ENCODE measurements at places on chromosomes 7 and 10.
A peak's percentile ranks its signal among the peaks of the same experiment; 100 is the strongest.

DNA sequence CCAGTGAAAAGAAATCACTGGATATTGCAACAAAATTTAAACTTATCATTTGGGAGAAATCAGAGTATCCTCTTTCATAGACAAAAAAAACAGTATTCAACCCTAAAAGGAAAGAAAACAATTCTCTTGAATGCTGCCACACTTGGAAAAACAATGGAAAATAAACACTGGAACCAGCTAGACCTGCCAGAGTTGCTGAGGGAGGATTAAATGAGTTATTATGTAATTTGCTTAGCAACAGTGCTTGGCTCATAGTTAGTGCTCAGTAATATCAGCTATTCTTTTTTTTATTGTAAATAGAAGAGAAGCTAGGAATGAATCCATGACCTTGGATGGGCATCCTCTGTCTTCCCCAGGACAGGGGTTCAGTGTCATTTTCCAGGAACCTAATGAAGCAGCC, 11.0 kb upstream of the ZNF273 start:
- no peak for DNase-seq

GRCh38 chr10:110498087-110498981, 627 bp downstream of the DUSP5 start:
- DNase-seq: no peak

DNA sequence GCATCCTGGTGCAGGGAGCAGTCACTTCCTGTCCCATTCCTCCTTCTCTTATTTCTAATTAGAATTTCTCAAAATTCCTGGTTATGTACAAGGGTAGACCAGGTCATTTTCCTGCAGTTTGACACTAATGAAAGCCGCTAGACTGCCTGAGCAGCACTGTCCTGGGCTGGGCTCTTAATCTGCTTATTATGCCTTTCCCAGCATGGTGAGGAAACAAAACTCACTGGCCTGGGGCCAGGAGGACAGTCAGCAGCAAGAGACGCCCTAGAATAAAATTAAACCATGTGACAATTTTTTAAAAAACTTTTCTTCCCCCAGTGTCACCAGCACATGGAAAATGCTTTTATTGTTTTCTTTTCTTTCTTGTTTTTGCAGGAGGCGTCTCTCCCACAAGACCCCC, 647.5 kb downstream of the TYW1 start:
- DNase-seq: no peak

DNA sequence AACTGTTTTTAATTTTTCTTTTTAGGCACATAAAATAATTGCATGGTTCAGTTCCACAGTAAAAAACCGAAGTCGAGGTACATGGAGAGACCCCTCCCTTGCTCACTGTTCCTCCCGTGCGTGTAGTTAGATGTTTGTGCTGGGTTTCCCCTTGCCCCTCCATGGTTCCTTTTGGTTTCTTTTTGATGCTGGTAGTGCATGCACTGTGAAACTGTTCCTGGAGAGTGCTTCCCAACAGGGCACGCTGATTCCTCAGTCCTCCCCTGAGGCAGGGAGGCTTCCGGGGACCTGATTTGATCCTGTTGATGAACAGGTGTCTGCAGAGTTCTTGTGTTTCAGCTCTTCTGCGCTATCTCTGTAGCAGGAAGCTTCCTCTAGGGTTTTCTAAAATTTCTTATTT, 69.5 kb downstream of the ADCY1 start:
- no peak for DNase-seq

DNA sequence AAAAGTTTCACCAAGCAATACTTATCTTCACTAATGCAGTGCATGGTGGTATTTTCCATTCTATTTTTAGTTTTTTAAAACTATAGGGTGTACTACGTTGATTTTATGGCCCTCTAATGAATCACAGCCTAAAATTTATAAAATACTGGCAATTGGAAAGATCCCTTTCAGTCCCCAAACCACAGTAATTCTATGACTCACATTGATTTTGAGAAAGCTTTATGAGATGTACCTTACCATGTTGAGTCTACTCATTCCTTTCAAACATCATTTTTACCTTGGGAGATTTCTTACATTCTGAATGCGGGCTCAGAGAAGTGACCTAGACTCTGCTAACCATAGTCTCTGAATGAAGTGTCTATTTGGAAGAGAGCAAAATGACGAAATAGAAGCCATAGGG, 141.6 kb downstream of the GPR85 start:
- DNase-seq: no peak

DNA sequence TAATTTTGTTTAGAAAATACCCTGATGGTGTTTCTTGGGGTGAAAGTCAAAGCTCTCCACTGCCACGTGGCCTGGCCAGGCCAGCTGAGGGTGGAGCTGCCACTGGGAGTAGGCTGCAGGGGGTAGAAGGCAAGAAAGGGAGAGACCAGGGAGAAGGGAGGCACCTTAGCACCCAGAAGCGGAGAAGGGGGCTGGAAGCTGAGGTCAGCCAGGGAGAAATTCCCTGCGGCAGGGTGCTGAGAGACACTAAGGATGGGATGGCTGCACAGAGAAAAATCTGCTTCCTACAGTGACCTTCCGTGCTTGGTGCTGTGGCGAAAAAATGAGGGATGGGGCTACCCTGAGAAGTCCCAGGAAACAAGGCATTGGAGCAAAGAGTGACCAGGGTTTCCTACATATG, 143.7 kb downstream of the SLIT1 start:
- no peak for DNase-seq

- no peak for DNase-seq
These were observed 27.4 kb downstream of the ASZ1 start for GRCh38 chr7:117399820-117400422.

DNA sequence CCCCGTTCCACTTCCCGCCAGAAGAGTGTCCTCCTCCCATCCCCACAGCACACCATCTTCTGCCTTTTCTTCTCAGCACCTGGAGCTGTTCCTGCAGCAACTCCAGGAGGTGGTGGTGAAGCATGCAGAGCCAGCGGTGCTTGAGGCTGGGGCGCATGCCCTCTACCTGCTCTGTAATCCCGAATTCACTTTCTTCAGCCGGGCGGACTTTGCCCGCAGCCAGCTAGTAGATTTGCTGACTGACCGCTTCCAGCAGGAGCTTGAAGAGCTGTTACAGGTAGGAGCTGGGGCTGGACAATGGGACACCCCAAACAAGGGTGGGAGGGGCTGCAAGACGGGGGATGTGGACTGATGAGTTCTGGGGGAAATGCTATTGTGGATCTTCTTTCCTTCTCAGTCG, 19.1 kb upstream of the PVRIG start:
- DNase-seq: no peak

DNA sequence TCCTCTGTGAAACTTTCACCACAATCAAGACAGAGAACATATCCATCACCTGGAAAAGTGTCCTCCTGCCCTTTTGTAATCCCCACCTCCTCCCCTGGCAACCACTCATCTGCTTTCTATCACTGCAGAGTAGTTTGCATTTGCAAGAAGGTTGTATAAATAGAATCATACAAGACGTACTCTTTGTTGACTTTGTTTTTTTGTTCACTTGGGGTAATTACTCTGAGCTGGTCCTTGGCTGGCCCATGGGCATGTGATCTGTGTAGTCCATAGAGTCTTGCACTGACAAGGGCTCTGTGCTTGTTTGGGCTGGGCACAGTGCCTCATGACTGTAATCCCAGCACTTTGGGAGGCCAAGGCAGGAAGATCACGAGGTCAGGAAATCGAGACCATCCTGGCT, 7.8 kb upstream of the HACD1 start:
- DNase-seq: no peak

DNA sequence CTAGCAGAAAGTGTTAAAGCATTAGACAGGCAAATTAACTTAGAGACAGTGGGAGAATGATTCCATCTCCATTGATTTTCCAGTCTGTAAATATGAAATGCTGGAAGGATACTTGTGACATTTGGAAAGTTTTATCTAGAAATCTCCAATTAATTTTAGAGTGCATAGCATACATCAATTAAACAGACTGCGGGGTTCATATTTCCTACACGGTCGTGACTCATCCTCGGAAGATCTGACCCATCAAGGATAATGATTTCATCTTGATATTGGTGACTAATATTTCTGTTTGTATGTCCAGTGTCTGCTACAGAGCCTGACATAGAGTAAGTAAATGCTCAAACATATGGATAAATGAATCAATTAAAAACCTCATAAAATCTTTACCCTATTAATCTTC, 474.9 kb downstream of the KCNMA1 start:
- DNase-seq: no peak

DNA sequence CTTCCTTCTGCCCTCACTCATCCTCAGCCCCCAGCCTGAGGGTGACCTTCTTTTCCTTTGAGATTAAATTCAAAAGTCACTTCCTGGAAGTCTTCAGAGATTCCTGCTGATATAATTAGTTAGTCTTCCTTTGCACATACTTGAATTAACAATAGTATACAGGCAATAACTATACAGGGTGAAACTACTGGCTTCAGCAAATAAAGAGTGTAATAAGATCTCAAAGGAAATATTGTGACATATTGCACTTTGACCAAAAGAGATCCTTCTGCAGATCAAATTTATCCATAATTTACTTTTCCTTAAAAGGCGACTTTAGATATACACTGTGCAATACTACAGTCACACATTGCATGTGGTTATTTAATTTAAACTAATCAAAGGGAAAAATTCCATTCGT, 123.8 kb downstream of the SEMA3A start:
- no peak for DNase-seq

- DNase-seq: no peak
These were observed 81.3 kb upstream of the NPS start for GRCh38 chr10:127467811-127468210.

GRCh38 chr10:123622381-123622780, 43.8 kb upstream of the GPR26 start:
- no peak for DNase-seq

DNA sequence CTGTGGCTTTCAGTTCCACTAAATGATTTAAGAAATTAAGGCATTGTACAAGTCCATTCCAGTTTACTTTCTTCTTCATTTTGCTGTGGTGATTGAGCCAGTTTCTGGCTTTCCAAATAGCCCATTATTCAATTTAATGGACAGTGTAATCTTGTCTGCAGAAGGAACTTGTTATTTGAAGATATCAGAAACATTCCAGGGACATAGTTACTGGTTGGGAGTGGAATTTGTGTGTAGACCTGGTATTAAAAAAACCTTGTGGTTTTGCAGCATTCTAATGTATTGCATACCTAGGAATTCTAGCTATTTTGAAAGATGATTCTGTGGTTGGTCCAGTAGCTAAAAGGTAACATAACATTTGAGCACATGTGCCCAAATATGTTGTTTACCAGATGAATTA, 72.2 kb downstream of the MCU start:
- DNase-seq: peak; percentile 76

GRCh38 chr7:30429156-30429530, 49.4 kb downstream of the NOD1 start:
- no peak for DNase-seq

GRCh38 chr10:4633186-4633585, 192.8 kb upstream of the AKR1E2 start:
- no peak for DNase-seq

GRCh38 chr10:43035800-43036199, 41.1 kb upstream of the RET start:
- no peak for DNase-seq

GRCh38 chr7:7709291-7709690, 9.1 kb downstream of the RPA3 start:
- no peak for DNase-seq

- no peak for DNase-seq
These were observed 56.0 kb upstream of the KAT6B start for GRCh38 chr10:74770400-74770799.

DNA sequence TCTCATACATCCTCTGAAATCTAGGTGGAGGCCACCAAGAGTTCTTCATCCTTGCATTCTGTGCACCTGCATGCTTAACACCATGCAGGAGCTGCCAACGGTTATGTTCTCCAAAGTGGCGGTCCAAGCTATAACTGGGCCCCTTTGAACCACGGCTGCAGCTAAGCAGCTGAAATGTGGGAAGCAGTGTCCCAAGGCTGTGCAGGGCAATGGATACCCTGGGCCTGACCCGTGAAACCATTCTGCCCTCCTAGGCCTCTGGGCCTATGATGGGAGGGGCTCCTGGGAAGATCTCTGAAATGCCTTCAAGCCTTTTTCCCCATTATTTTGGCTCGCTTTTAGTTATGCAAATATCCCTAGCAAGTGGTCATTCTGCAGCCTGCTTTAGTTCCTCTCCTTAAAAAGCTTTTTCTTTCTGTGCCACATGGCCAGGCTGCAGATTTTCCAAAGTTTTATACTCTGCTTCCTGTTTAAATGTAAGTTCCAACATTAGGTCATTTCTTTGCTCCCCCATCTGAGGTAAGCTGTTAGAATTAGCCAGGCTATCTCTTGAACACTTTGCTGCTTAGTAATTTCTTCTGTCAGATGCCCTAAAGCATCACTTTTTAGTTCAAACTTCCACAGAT, 7.7 kb upstream of the GTPBP4 start:
- no peak for DNase-seq

- no peak for DNase-seq
These were observed 24.4 kb downstream of the C10orf90 start for GRCh38 chr10:126646110-126646509.

DNA sequence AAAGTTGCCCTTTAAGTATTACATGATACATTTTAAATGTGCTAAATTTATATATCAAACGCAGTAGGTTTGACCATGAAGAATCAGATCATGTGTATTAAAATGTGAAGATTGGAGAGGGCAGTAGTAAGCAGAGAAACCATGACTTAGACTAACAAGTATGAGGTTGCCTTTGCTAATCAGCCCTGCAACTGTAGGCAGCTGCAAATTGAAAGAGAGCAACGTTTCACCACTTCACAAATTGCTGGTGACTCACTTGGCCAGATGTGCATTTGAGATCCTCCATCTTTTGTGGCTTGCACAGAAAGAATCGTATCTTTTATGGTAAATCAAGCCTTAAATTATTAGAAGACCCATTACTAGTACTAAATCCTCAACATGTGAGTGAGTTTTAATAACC, 10.1 kb upstream of the SEMA3A start:
- peak; percentile 56 for DNase-seq

DNA sequence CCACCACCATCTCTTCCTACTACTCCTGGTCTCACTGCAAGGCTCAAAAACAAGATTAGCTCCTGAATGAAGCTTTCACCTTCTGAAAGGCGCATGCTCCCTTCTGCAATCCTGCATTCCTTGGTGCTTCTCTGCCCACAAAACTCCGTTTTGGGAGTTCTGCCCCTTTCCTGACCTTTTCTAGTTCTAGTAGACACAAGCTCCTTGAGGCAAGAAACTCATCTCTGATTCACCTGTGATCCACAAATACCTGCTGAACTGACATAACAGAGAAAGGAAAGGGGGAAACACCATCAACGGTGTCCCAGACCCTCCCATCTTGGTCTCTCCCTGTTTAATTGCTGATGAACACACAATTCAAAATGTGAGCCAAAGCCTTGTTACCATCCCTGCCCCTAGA, 64.0 kb upstream of the EGR2 start:
- no peak for DNase-seq

Measured in AG04450 (cell line).